ENCODE measurements at places on chromosomes 16 and 17.
A peak's percentile ranks its signal among the peaks of the same experiment; 100 is the strongest.

DNA sequence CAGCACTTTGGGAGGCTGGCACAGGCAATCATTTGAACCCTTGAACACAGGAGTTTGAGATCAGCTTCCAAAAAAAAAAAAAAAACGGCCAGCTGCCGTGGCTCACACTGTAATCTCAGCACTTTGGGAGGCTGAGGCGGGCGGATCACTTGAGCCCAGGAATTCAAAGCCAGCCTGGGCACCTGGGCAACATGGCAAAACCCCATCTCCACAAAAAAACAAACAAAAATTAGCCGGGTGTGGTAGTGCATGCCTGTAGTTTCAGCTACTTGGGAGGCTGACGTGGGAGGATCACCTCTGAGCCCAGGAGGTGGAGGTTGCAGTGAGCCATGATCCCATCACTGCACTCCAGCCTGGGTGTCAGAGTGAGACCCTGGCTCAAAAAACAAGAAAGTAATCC is 39.0 kb downstream of the GRB2 start:
- DNase-seq: no peak

- DNase-seq: no peak
Measured at GRCh38 chr17:77873500-77874302, 84.8 kb upstream of the TNRC6C start.

GRCh38 chr16:495127-495748 is 32.3 kb upstream of the CAPN15 start:
- no peak for DNase-seq

DNA sequence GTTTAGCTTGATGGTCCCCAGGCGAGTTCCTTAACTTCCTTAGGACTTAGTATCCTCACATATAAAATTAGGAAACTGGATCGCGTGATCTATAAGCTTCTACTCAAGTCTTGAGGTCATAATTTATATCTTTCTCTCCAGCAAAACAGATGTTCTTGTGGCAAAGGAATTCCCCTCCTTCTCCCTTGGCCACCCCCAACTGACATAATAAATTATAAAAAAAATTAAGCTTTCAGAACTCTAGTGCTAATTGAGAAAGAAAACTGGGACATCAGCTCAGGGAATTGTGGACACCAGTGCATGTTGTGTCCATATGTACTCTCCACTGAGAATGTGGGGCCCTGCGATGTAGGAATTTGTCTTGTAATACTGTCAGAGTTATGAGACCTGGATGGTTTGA is 13.5 kb downstream of the GNAO1 start:
- DNase-seq: no peak

DNA sequence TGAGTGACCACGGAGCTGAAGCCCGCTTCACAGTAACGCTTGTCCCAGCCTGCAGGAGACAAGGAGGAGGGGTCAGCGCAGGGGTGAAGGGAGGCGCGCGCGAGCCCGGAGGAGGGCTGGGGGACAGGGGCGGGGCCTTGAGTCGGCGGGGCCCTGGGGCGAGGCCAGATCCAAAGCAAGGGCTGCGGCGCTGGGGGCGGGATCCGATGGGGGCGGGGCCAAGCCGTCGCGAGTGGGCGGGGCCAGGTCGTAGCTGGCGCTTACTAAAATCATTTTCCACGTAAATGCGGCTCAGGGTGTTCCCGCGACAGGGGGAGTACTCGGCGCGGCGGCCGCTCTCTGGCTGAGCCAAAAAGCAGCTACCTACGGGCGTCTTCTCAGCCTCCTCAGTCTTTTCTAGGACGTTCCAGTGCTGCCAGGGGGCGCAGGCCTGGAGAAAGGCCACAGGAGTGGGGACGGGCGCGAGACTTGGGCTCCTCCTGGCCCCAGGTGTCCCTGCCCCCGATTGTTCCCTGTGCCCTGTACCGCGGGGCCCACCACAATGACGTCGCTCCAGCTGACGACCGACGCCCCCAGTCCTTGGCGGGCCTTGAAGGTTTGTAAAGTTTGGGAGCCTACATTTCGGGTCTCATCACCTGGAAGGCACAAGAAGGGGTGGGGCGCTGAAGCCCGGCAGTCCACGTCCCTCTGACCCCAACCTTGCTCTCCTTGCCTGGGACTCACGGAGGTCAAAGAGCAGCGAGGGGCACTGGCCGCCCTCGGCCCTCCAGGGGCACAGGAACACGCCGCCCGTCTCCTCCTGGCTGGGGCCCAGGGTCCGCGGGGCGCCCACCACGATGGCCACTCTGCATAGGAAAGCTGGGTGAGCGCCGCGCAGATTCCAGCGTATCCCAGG is 3.9 kb downstream of the ITGA2B start:
- DNase-seq: peak; percentile 82

DNA sequence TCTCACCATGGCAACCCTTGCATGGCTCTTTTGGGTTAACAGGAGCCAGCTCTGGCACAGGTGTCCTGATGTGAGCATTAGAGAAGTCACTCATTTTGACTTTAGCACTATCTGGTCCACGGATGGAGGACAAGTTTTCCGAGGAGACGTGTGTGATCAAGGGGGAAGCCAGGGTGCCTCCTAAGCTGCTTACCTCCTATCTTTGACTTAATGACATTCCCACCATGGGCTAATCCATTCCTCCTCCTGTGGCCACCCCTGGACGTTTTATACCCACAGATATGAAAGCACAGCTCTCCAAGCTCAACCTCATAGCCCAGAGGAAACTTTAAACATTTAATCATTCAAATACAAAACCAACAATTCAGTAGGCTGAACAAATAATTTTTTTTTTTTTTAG is 18.8 kb downstream of the MPP2 start:
- DNase-seq: no peak

GRCh38 chr16:19524616-19525384 is 1.1 kb downstream of the CCP110 start:
- peak; percentile 40 for DNase-seq

GRCh38 chr16:24146518-24146917 is 109.6 kb upstream of the CACNG3 start:
- DNase-seq: no peak

DNA sequence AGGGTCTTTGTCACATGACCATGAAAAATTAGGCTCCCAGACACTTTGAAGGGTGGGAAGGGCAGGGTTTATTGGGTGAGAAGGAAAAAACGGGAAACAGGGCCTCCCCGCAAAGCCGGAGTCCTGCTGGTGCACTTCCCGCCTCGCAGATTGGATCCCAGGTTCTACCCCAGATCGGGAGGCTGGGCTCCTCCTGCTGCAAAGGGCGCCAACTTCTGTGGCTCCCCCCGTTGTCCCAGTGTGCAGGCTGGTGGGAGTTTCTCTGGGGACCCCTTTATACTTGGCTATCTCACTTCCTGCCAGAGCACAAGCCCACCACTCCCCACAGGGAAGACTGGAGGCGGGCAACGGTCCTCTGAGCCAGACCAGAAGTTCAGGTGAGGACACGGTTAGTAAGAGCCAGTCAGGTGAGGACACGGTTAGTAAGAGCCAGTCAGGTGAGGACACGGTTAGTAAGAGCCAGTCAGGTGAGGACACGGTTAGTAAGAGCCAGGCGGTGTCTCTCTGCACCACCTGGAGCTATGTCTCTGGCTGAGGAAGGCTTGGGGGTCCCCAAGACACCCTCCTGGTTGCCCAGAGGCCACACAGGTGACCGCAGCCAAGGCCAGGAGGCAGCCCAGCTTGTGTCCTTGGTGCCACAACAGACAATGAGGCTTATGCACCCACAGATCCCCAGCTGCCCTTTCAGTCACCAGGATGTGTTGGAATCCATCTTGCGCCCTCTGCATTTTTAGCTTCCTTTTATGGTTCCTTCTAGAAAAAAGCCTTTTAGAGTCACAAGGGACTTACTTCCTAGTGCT is 48.1 kb upstream of the CHMP6 start:
- no peak for DNase-seq

GRCh38 chr17:7484919-7485377 is 782 bp downstream of the POLR2A start:
- DNase-seq: no peak

DNA sequence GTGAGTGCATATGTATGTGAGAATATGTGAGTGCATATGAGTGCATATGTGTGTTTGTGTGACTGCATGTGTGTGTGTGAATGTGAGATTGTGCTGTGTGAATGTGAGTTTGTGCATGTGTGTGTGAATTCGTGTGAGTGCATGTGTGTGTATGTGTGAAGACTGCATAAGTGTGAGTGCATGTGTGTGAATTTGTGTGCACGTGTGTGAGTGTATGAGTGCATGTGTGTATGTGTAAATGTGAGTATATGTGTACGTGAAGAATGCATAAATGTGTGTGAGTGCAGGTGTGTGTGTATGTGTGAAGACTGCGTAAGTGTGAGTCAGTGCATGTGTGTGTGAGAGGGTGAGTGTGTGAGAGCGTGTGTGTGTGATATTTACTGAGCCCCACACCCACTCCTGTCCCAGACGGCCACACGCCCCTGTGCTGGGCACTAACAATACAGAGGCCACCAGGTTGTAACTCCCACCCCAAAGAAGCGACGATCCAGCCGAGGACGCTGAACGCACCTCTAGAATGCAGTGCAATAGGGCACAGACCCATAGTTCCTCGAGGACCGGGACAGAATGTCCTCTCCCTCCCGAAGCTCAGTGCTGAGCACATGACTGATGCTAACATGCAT is 97.8 kb downstream of the C16orf95 start:
- DNase-seq: no peak

GRCh38 chr17:75412455-75413317 is 7.2 kb upstream of the GRB2 start:
- DNase-seq: peak; percentile 73

- no peak for DNase-seq
Measured at GRCh38 chr16:78715106-78715505, 615.7 kb downstream of the WWOX start.

- no peak for DNase-seq
Measured at GRCh38 chr16:50696575-50697420, 3.4 kb downstream of the NOD2 start.

GRCh38 chr16:70723740-70724145 is 37.9 kb upstream of the MTSS2 start:
- no peak for DNase-seq

GRCh38 chr17:27282054-27282551 is 11.8 kb upstream of the WSB1 start:
- DNase-seq: no peak

GRCh38 chr17:40551879-40552768 is 13.1 kb downstream of the CCR7 start:
- no peak for DNase-seq

DNA sequence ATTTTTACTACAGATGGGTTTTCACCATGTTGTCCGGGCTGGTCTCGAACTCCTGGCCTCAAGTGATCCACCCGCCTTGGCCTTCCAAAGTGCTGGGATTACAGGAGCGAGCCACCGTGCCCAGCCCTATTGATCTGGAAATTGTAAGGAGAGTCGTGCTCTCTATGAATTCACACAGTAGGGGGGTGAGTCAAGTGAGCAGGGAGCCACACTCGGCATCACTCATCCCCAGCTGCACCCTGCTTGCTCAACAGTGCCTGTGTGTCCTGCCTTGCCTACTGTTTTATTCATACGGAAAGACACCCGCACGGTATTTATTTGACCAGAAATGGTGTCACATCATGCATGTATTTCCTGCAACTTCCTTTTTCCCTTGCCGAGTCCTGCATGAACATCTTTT is 157.2 kb upstream of the FOXF1 start:
- no peak for DNase-seq

DNA sequence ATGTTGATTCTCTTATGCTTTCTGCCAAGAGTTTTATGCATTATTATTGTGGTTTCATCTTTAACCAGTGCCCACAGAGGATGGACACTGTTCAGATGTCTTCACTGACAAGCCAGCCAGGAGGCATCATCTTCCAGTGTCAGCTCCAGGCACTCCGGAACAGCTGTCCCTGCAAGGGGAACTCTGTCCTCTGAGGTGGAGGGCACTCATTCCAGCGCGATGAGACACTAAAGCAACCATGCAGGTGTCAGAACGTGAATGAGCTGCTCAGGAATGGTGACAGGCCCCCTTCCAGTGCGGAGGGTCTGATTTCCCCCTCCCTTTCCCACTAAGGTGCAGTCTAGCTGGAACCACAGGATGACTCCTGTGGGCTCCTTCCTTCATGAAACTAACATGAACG is 117.5 kb downstream of the NOG start:
- DNase-seq: no peak

GRCh38 chr17:8013731-8014557 is 11.5 kb downstream of the GUCY2D start:
- DNase-seq: no peak

DNA sequence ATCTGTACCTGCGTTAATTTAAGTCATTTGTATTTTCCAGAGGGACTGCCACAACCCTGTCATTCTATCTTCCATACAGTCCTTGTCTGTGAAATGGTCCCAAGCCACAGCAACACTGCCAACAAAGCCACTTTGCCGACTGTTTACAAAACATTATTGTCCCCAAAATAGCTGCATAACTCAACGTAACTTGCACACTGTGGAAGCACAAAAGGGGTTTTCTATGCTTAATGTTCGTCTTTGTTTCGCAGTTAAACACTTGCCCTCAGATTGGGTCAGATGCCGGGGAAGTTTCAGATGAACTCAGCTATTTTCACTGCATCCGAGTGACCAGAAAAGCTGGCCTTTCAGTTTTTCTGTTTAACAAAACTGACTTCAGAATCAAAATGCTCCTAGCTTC is 4.6 kb downstream of the SEC14L5 start:
- DNase-seq: no peak

GRCh38 chr17:6456914-6457687 is 12.8 kb downstream of the PIMREG start:
- no peak for DNase-seq

DNA sequence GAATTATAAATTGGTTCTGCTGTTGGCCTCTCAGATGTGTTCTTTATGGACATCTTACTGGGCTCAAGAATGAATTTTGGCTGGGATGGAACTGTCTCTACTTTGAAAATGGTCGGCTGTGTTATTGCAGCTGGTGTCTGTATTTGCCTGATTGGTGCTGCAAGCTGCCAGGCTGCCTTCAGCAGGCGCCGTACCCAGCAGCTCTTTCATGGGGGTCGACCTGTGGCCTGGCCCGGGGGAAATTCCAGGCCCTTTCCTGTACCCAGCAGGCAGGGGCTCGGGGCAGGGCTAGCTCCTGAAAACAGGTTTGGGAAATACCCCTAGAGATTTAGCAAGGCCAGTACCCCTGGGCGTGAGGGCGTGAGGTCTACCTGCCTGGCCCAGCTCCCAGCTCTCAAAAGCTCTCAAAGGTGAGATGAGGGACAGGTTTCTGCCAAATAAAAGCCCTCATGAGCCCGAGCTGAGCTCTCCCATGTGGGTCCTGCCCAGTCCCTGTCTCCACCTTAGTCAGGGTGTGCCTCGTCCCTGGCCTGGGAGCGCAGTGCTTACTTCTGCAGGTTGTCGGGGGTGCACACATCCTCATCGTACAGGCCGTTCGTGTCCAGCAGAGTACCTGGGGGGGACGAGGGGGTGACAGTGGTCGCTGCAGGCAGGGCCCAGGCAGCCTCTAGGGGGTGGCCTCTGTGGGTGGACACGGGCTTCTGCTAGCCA is 52.3 kb downstream of the PRMT7 start:
- DNase-seq: no peak

- DNase-seq: no peak
Measured at GRCh38 chr17:81866440-81867169, 4.5 kb downstream of the ARHGDIA start.

- DNase-seq: no peak
Measured at GRCh38 chr16:1918351-1919326, at the start of gene HS3ST6. TSS of gene HS3ST6 (minus strand) at chr16:1918415. CDS start at chr16:1918323, 92 bp downstream.

All from NCI-H2227 treated with DMSO at 0.1 percent for 48 hours (cell line).